ENCODE measurements at places on chromosomes 1 and 21.
A peak's percentile ranks its signal among the peaks of the same experiment; 100 is the strongest.

DNA sequence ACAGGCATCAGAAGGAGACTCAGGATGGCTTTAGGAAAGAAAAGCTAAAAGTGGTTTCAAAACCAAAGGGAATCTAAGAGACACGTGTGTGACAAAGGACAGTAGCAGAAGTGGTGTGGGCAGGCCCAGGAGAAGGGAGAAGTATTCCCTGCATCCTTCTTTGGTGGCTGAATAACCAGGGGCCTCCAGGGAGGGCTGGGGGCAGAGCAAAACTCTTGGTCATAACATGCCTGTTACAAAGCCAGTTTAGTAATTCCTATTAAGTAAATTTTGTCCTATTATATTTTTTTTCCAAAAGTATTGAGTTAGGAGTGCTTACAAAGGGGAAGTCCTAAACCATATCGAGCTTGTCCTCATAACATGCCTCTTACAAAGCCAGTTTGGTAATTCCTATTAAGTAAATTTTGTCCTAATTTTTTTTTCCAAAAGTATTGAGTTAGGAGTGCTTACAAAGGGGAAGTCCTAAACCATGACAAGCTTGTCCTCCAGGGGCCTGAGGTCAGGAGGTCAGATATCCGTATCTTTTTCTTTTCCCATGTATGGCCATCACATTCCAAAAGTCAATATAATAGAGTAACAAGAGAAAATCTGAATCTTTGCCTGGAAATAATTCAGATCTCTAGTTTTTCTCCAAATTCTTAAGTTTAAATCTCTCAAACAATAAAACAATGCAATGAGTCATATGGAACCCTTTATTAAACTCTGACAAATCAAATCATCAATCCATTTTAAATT, 509.2 kb downstream of the LTN1 start:
- no peak for DNase-seq

DNA sequence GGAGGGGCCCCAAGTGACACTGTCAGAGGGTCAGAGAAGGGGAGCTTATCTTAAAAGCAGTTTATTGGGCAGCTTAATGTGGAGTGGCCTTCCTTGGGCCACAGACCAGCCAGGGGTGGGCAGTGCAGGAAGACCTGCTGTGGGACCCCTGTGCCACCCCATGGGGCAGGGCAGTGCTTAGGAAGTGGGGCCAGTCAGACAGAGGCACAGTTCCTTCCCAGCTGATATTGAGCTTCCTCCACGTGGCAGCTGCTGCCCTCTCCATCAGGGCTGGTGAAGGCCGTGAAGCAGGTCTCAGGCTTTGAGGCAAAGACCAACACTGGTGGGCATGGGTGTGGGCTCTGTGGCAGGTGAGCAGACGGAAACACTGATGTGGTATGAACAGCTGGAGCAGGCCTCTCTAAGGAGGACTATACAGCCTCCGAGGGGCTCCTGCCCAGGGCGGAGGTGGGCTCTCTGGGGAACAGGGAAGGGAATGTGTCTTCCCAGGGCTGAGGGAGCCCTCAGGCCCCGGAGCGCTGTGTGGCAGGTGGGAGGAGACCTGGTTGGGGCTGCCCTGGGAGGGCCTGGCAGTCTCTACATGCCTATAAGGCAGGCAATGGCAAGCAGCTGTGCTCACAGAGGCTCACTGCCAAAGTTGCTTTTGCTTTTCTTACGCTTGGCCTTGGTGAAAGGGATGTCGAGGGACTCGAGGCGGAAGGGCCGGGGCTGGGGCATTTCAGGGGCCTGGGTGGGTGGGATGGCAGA, 3.0 kb upstream of the DDOST start:
- no peak for DNase-seq

DNA sequence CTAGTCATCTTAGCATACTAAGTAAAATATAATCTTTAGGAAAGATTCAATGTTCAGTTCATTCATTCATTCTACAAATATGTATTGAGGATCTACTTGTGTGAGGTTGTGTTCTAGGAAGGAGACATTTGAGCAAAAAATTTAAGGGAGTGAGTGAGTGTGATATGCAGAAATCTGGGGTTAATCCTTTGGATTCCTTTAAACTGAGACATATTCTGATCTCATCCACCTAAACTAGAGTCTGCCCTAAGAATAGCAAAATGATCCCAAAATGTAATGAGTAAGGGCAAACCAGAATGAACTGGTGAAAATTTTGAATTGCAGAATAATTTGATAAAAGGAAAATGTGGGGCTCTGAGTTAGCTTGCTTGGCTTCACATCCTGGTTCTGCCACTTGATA, 8.6 kb downstream of the UBE2U start:
- no peak for DNase-seq

GRCh38 chr1:242023805-242024204, 24.9 kb upstream of the MAP1LC3C start:
- no peak for DNase-seq

- peak; percentile 24 for DNase-seq
Measured at GRCh38 chr1:115052454-115053083, 22.9 kb downstream of the TSHB start.

GRCh38 chr1:245858022-245858721, 648.9 kb downstream of the SMYD3 start:
- no peak for DNase-seq

DNA sequence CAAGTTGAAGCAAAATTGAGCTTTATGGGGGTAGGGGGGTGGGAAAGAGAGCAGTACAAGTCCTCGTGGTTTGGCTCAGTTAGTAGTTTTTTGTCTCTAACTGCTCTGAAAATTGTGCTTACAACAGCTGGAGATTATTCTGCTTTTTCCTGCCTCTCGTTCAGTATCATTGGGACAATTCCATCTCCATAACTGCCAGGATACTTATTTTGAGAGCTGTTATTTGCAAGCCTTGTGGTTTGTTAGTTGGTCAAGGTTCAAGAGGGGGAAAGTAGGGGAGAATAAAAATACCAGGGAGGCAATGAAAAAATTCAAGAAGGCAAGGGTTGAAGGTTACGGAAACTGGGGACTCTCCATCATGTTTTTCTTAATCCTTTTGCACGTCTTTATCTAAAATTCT, 811.8 kb upstream of the ADGRL2 start:
- no peak for DNase-seq

DNA sequence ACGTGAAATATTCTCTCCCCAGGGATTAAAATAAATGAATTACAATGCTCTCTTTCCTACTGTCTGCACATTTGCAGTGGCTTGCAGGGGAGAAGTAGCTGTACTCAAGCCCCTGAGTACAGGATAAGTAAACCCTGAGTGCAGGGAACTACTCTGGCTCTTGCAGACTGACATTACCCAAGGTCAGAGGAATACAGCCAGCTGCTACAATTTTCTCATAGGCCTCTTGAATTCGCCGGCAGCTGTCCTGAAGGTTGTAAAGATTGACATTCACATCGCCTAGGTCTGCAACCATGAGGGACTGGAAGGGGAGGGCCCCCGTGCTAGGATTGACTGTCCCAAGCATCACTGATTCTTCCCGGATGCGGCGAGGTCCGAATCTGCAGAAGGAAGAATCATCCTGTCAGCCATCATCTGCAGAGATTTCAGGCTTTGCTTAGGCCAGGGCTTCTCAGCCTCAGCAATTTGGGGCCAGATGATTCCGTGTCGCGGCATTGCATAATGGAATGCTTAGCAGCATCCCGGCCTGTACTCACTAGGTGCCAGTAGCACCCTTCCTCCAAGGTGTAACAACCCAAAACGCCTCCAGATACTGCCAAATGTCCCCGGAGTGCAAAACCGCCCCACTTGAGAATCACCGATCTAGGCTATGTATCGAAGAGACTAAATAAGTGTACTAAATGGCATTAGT, 1.7 kb downstream of the AGMAT start:
- no peak for DNase-seq

- DNase-seq: no peak
Measured at GRCh38 chr1:50917138-50918137, 42.6 kb downstream of the FAF1 start.

DNA sequence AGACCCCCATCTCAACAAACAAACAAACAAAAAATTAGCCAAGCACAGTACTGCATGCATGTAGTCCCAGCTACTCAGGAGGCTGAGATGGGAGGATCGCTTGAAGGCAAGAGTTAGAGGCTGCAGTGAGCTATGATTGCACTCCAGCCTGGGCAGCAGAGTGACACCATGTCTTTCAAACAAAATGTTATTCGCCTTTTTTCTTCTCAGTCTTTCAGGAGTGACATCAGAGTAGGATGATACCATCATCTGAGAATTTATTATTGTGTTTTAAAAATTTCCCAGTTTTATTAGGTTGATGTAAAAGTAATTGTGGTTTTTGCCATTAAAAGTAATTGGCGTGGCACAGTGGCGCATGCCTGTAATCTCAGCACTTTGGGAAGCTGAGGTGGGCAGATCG, 10.8 kb downstream of the PARK7 start:
- no peak for DNase-seq

DNA sequence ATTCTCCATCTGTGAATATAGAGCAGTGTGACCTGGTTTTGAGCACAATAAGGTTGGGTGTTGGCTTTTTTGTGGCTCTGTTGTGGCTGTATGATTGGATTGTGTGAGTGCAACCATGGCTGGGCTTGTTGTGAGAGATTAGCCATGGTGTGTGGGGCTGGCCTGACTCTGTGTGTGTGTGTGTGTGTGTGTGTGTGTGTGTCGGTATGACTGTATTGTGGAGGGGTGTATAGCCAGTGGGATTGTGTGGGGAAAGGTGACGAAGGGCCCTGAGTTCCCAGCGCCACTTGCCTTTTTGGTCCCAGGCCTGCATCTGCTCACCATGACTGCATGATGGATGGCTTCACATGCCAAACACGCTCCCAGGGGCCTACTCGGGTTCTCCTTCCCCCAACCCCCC, 5.9 kb upstream of the SLC6A9 start:
- no peak for DNase-seq

GRCh38 chr1:115073298-115074087, 15.8 kb downstream of the TSPAN2 start:
- DNase-seq: no peak

DNA sequence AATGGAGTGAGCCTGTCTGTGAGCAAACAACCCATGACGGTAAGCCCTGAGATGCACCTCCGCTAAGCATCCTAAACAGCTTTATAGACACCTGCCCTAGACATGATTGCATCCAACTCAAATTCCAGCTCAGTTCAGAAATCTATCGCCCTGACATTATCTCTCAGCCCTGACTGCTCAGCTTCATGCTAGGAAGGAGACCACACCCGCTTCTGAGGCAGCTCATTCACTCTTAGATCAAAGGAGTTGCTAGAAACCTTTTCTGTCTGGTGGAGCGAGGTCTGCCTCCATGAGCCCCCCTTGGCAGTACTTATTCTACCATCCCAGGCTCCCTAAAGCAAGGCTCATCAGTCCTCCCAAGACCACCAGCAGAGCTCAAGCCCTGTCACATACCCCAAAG, 17.0 kb downstream of the IL10RB start:
- no peak for DNase-seq

- no peak for DNase-seq
Measured at GRCh38 chr1:39167632-39168209, 36.8 kb upstream of the MACF1 start.

- DNase-seq: no peak
Measured at GRCh38 chr1:231583376-231583775, 43.2 kb upstream of the DISC1 start.

GRCh38 chr1:198904321-198904720, 265.5 kb downstream of the PTPRC start:
- no peak for DNase-seq

- no peak for DNase-seq
Measured at GRCh38 chr1:10745383-10745782, 51.1 kb downstream of the CASZ1 start.

DNA sequence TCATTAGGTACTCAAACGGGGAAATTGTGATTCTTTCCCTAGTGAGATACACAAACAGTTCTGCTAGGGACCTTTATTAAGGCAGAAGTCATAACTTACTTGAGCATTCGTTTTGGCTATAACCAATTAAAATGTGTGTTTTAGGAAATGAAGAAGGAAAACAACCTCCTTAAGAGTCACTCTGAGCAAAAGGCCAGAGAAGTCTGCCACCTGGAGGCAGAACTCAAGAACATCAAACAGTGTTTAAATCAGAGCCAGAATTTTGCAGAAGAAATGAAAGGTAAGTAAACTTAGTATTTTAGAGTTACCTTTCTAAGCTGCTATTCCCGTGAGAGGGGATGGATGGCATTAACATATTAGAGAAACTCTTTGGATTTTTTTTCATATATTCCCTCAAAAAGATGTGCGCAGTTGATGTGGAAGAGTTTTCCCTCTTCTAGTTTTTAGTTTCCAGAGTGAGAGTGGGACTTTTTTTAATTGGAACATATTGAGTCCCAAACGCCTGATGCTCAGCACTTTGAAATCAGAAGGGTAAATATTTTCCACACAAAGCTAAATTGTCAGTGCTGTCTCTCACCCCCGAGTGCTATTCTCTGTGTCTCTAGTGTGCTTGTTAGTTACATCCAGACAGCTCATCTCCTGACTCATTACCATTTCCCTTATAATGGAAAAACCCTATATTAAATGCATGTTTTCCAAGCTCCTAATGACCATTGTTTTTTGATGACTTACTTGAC, 34.9 kb downstream of the CENPF start:
- no peak for DNase-seq

GRCh38 chr1:200134116-200134515, 106.6 kb downstream of the NR5A2 start:
- DNase-seq: no peak

DNA sequence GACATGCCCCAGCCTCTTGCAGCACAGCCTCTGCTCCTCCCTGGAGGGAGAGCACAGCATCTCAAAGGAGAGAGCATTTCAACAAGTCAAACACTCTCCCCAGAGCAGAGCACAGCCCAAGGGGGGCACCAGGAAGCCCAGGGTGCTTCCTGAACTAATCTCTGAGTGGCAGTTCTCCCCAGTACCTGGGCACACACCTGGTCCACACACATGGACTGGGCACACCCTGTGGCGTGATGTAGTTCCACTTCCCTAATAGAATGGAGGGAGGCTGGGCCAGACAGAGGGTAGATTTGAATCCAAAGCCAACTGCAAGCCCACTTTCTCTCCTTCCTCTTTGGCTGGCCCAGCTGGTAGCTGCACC, 55.5 kb downstream of the CD46 start:
- DNase-seq: no peak

- no peak for DNase-seq
Measured at GRCh38 chr1:167522246-167522645, 3.9 kb upstream of the CD247 start.

DNA sequence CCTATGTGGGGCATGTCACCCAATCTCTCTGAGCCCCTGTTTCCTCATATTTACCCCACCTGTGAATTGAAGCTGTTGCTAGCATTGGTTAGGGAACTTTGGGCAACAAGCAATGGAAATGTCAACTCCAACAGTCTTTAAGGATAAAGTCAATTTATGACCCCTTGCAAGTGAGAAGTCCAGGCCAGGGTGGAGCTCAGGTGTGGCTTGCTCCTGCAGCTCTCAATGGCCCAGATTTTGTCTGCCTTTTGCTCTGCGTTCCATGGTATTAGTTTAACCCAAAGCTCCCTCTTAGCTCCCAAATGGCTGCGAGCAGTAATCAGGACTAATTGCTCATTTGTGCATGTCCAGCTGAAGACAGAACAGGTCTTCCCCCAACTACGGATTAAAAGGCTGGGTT, 70.4 kb upstream of the ABCG1 start:
- no peak for DNase-seq

GRCh38 chr1:222090103-222090502, 348.2 kb upstream of the DUSP10 start:
- DNase-seq: no peak
